ENCODE measurements at places on chromosomes 4 and X.

GRCh38 chr4:8350841-8351461 lies 81.4 kb downstream of the HTRA3 start:
- DNase-seq = peak; percentile 20

- no peak for DNase-seq
Measured at GRCh38 chrX:73877687-73878086, 314.7 kb downstream of the CHIC1 start.

DNA sequence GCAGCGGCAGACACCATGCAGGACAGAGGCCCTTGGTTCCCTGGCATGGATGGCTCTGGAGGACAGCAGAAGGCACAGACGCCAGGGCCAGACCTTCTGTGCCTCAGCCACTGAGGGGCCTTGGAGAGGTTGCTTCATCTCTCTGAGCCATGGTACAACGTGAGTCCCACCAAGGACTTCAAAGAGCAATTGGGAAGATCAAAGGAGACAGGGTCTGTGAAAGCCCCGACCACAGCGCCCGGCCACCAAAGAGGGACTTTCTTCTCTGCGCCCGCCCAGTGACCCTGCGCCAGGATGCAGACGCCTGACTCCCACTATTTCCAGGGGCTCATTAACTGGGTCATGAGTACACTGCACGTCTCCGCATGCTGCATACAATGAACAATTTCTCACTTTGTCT lies 174.0 kb downstream of the AFAP1 start:
- no peak for DNase-seq

DNA sequence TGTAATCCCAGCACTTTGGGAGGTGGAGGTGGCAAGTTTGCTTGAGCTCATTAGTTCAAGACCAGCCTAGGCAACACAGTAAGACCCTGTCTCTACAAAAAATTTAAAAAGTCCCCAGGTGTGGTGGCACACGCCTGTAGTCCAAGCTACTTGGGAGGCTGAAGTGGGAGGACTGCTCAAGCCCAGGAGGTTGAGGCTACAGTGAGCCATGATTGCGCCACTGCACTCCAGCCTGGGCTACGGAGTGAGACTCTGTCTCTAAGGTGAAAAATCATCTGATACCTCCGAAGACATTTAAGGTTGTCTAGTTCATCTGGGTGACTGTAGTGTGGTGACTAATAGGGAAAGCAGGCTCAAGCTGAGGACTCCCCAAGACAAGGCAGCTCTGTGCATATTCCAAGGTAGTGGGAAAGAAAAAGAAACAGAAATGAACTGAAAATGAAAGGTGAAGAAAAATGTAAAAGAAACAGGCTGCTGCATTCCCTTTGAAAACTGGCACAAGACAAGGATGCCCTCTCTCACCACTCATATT lies 23.3 kb downstream of the FRYL start:
- no peak for DNase-seq

DNA sequence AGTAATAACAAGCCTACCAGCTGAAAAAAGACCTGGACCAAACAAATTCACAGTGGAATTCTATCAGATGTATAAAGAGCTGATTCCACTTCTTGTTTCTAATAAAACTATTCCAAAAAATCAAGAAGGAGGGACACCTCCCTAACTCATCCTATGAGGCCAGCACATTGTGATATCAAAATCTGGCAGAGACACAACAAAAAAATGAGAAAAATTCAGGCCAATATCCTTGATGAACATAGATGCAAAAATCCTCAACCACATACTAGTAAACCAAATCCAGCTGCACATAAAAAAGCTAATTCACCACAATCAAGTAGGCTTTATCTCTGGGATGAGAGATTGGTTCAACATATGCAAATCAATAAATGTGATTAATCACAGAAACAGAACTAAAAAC lies 147.9 kb upstream of the NEIL3 start:
- no peak for DNase-seq
